ENCODE measurements at places on chromosomes 16 and 17.

DNA sequence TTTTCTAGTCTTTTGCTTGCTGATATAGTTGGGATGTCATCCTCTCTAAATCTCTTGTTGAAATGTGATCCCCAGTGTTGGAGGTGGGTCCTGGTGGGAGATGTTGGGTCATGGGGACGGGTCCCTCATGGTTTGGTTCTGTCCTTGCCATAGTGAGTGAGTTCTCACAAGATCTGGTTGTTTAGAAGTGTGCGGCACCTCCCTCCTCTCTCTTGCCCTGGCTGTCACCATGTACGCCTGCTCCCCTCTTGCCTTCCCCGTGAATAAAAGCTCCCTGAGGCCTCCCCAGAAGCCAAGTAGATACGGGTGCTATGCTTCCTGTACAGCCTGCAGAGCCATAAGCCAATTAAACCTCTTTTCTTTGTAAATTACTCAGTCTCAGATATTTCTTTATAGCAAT lies 15.2 kb downstream of the IL4R start:
- DNase-seq, result no peak

DNA sequence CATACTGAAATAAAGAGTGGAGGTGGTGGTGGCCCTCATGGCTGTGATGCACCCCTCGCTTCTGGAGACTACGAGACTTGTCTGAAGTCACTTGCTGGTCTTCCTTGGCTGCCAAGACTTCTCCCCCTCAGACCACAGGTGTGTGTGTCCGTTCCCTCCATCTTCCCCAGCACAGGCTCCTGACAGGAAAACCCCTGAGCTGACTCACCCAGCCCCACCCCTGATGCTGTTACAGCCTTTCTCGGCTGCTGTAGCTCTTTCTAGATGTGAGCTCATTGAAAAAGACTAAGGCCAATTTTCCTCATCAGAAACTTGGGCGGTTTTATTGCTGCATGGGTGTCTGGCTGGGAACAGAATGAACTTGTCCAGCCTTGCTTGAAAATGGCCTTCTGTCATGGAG lies 296.9 kb downstream of the TMEM114 start:
- no peak for DNase-seq

DNA sequence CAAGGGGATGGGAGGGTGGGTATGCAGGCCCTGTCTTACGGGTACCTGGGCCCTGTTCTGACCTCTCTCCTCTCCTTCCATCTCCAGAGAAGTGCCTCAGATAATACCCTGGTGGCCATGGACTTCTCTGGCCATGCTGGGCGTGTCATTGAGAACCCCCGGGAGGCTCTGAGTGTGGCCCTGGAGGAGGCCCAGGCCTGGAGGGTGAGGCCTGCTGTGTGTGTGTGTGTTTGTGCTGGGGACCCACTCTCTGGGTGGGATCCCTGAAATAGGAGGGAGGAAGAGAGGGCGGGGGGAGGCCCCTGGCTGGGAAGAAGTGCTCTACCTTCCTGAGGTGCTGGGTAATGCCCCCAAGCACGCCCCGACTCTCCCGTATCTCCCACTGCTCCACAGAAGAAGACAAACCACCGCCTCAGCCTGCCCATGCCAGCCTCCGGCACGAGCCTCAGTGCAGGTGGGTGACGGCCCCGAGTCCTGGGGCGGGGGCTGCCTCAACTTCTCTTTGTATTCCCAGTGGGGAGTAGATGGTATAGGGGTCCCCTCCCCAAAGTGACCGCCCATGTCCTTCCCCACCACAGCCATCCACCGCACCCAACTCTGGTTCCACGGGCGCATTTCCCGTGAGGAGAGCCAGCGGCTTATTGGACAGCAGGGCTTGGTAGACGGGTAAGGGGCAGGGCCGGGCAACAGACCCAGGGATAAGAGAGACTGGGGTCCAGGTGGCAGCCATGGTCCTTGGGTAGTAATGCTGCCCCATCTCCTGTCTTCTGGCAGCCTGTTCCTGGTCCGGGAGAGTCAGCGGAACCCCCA lies 7.8 kb downstream of the GRB7 start:
- DNase-seq, result no peak

GRCh38 chr16:69823831-69824563 lies 61.9 kb downstream of the WWP2 start:
- no peak for DNase-seq

DNA sequence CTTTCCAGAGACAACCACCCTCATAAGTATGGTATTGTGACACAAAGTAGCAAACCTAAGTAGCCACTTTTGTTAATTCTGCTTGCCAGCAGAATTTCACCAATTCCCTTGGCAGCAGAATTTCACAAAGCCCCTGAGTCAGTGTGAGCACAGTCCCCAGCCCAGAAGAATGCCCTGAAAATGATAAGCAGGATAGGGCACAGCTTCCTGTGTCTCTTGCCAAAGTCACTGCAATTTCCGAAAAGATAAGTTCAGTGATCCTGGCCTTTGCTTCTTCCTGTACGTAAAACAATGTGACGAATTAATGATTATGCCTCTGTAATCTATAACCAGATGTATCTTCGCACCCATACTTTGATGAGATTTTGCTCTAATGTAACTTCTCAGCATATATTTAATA lies 16.0 kb upstream of the WIPF2 start:
- DNase-seq, result no peak

DNA sequence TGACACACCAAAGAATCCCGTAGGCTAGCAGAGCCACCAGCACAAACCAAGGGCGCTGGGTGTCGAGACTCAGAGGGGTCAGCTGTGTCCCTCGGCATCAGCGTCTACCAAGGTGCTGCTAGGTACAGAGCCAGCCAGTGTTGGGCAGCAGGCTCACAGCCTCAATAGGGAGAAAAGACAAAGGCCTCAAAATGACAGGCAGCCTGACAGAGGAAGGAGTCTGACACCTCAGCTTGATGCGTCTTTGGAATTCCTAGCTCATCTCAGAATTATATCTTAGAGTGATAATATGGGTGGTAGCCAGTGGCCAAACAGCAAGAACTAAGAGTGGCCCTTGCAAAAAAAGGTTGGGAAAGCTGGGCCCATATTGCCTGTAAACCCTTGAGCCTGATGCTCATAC lies 45.9 kb downstream of the HS3ST3B1 start:
- DNase-seq, result no peak

DNA sequence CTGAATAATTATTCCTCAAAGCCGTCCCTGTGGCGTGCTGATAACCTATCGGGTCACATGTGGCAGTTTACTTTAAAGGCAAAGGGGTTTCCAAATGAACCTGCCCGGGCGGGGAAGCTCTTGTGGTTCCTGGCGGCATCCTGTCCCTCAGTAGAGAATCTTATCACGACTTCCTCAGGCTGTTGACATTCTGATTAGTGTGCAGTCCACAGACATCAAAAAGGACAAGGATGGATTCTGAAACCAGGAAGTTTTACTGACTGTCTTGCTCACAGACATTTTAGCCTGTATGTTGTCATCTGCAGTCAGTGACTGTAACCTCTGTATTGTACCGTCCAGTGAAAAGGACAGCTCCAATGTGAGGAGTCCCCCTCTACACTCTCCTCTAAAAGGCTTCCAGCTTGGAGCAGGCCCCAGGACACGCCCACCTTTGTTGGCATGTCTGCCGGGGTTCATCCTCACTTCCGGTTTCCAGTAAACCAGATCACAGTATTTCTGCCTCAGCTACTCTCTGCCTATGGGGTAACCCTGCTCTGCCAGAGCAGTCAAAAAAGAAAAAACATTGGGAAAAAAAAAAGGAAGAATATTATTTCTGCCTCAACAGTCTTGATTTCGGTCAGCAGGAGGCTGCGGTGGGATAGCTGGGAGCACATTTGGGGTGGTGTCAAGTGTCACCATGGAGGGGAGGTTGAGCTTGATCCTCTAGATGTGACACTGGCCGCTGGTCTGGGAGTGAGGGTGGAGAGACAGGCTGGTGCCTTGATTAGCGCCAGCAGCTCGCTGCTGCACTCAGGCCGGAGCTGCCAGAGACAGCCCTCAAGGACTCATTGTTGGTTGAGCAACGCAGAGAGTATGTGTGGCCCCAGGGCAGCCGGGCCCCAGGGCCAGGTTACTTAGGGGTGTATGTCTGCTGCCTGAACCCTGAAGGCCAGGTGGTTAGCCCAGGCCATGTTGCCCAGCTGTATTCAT lies 89.0 kb upstream of the DNAH17 start:
- no peak for DNase-seq

DNA sequence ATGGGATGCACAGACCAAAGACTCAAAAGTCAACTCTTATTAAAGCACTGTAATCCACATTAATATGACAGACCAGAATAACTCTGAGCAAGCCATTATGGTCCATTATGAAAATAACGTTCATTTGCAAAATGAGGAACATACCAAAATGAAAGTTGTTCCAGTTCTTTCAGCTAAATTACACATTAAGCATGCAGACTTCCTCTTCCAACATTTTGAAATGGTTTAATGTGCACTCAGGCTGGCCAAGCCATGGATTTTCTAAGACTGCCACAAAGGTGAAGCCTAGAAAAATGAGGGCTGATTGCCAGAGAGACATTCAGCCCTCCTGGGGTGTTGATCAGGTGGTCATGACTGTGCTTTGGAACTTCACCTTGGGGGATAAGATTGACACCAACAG lies 56.7 kb upstream of the NOG start:
- DNase-seq, result no peak

DNA sequence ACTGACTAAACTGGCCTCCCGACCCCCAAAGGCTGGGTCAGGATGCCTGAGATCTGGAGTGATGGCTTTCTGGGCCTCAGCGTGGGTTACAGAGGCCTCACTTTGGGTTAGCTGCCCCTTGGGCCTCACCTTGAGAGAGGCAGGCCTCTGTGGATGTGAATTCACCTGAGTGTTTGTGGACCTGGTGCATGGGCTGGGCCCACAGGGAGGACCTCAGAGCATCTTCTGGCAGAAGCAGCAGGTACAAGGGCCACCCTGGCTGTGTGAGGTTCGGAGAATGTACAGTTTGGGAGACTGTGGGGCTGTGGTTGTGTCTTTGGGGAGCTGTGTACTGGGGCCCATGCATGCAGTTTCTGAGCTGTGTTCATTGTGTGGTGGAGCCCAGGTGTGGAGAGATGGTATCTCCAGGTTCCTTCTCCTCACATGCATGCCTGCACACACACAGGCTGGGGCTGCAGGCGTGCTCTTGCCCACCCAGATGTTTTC lies 18.3 kb downstream of the RARA start:
- DNase-seq, result no peak

GRCh38 chr17:58187675-58188074 lies 4.9 kb upstream of the EPX start:
- DNase-seq, result no peak

DNA sequence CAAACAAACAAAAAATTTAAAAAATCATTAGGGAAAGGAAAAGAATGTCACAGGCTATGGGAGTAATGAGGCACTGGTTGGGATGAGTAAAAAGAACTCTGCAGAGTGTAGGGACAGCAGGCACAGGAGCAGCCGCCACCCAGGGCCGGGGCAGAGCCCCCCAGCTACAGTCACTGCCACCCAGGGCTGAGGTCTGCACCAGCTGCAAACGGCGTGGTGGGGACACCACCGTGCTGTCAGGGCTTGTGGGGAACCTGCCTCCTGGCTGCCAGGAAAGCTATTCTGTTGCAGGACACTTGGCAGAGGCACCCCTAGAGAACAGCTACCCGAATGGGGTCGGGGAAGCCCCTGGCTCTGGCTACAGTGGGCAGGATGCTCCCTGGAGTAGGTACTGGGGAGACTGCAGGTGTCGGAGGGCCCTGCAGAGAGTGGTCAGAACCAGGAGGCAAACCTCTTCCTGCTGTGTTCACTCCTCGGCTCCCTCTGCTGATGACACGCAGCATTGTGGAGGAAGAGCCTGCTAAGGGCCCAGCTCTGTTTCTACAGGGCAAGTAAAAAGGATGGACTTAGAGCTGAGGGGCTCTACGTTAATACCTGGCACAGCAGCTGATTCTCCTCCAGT lies 32.3 kb upstream of the CAPN15 start:
- DNase-seq, result no peak

- no peak for DNase-seq
Observed at GRCh38 chr16:4075534-4075933, 40.7 kb downstream of the ADCY9 start.

DNA sequence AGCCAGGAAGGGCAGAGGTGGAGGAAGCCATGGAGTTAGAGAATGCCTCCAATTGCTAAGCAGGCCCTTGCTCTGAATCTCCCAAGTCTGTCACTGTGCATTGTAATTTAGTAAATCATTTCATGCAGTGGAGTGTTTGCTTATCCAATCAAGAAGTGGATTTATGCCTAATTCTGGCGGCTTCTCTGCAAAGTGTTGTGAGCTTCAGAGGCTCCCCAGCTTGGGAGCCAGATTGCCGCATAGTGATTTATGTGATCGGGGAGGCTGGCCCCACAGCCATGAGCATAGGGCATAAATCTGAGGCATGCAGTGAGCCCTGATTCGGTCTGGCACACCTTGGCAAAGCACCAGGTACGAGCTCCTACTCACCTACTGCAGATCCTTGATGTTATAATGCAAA lies 520.8 kb downstream of the HS3ST4 start:
- no peak for DNase-seq

- DNase-seq, result no peak
Observed at GRCh38 chr17:58368860-58369213, 16.8 kb upstream of the SUPT4H1 start.

GRCh38 chr17:704111-704864 lies 10.4 kb downstream of the VPS53 start:
- no peak for DNase-seq

DNA sequence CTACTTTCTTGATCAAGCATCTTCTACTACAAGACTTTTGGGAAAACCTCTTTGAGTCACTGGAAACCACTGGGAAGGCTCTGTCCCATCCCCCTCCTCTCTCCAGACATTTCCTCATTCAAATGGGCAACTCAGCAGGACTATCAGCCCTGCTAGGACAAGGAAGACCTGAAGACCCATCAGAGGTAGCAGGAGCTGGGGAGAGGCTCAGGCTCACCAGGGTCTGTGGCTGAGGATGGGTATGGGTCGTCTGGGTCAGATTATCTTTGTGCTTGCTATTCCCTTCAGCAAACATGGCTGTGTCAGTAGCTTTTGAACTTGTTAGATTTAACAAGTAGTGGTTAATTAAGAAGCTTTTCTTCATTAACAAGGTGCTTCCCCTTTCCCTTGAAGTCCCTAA lies 15.0 kb upstream of the NF1 start:
- no peak for DNase-seq

GRCh38 chr17:28827672-28828071 lies 14.9 kb downstream of the FAM222B start:
- DNase-seq, result no peak

DNA sequence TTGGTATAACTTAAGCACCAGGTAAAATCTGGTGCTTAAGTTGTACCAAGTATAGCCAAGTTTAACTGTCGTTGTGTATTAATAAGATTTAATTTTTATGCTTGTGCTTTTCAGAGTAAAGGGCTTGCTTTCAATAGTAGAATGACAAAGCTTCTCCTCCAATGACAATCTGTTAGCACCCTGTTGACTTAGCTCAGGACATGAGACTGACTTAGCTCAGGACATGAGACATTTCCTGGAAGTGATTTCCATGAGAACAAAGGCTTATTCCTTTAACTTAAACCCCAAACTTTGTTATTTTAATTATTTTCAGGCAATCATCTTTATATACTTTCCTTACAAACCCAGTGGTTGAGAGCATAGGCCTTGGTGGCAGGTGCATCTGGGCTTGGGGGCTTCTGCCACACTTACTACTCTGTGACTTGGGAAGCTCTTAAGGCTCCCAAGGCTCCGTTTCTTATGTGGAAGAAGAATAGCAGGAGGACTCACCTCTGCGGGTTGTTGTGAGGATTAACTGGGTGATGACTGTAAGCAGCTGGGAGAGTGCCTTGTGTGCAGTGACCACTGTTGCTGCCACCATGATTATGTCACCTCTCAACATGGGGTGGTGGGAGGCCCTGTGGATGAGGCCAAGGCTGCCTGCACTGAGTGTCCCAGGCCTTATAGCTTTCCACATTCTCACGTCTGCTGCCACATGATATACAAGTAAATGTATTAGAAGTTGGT lies 59.4 kb upstream of the CMIP start:
- no peak for DNase-seq
